Activated CD4-positive, alpha-beta T cell treated with anti-CD3 and anti-CD28 coated beads, Interleukin-2, Interleukin-6, amounts not matched to agents 100 ng/mL and 50 ng/mL, durations not matched to agents 16 hours and 8 hours (primary cell): ENCODE measurements at places on chromosomes 4 and X.

- no peak for DNase-seq
These were observed 41.7 kb upstream of the FAM9C start for GRCh38 chrX:13086076-13086475.

- DNase-seq = no peak
These were observed 1021.2 kb downstream of the PCDH7 start for GRCh38 chr4:31741326-31741725.

- DNase-seq = no peak
These were observed 104.6 kb upstream of the MXRA5 start for GRCh38 chrX:3450881-3451570.

GRCh38 chr4:47057991-47058390, 26.6 kb downstream of the GABRB1 start:
- DNase-seq = no peak

DNA sequence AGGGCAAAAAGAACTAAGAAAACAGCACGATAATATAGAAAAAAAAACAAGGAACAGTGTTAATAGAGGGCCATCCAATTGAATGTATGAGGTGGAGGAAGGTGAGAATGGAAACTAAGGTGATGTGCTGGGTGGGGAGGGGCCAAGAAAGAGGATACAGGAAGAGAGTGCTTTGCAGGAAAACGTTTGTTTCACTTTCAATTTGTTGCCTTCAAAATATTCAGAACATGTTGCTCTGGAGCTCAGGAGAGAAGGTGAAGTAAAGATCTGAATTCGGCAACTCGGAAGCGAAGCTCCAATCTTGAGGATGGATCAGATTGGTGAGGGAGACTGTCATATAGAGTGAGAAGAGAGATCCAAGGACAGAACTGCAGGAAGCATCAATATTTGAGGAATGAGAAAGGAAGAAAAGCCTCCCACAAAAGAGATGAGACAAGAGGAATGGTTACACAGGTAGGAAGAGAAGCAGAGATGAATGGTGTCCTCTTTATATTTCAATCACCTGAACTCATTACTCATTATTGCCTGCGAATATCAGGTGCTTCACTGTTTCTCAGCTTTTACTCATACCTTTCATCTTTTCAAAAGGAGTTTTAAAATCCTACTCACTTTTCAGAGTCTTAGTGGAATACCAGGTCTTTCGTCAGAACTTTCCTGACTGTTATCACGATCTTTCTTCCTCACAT, 14.7 kb upstream of the SEC24D start:
- DNase-seq = peak; percentile 56

GRCh38 chr4:172392741-172393140, 579.5 kb downstream of the GALNTL6 start:
- no peak for DNase-seq

- DNase-seq = no peak
These were observed 146.3 kb upstream of the STX18 start for GRCh38 chr4:4687935-4688727.

GRCh38 chr4:139988863-139989765, 164.9 kb downstream of the MAML3 start:
- peak; percentile 37 for DNase-seq

- no peak for DNase-seq
These were observed 42.4 kb downstream of the PDGFRA start for GRCh38 chr4:54271464-54271863.

GRCh38 chrX:8724300-8724699, 7.6 kb downstream of the ANOS1 start:
- DNase-seq = peak; percentile 3

- no peak for DNase-seq
These were observed 5.7 kb downstream of the FAM120C start for GRCh38 chrX:54177306-54177705.

DNA sequence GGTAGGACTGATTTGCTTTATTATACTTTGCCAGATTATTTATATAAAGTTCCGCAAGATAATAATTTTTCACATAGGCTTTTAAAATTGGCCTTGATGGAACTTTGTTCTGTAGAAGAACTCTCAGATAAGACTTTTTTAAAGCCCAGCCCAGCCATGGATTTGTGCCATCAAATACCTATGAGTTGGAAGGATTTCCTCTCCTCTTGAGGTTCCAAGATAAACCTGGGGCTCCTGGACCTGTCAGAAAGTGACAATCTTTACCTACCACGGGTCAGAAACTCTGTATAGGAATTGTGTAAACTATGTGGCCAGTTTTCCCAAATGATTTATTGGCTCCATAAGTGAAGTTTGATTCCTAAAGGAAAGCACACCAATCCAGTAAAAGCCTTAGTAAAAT, 271.9 kb upstream of the GRID2 start:
- no peak for DNase-seq

DNA sequence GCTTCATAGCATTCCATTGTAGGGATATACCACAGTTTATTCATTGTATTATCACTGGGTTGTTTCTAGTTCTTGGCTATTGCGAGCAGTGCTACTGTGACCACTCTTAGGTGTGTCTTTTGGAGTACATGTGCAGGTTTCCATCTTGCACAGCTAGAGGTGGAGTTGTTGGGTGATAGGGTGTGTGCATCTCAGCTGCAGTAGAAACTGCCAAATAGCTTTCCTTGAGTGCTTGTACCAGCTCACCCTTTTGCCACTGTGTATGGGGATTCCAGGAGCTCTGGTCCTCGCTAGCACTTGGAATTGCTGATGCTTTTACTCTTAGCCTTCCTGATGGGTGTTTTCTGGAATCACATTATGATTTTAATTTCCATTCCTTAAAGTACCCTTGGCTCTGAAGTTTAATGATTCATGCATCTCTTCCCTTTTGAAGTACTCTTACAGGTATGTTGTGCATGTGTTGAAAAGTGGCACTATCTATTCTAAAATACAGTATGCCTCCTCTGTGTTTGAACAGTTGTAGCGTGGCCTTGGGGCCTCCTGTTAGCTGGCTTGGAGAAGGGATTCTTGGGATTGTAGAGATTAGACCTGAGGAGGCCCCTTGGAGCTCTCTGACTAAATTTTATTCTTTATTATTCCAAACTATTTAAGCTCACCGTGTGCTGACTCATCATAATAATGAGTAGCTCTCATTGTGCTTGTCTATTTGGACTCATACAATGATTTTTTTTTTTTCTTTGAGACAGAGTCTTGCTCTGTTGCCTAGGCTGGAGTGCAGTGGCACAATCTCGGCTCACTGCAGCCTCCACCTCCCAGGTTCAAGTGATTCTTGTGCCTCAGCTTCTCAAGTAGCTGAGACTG, 38.4 kb downstream of the HTT start:
- no peak for DNase-seq

- DNase-seq = no peak
These were observed 39.3 kb upstream of the MXD4 start for GRCh38 chr4:2301225-2301642.

DNA sequence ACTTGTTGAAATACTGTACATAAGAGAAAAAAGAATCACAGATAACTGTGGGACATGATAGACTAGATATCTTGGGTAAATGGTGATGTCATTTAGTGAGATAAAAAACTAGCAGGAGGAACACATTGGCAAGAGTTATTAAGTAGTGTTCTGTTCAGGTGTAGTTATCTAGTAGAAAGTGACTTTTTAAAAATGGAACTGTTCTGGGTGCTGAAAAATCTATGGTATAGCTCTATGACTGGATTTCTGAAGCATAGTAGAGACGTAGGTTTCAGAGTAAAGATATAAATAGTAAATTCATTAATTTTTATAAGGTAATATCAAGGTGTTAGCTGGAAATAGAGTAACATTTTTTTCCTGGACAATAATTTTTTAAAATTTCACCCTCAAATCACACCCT, 225.1 kb upstream of the UGT8 start:
- no peak for DNase-seq

DNA sequence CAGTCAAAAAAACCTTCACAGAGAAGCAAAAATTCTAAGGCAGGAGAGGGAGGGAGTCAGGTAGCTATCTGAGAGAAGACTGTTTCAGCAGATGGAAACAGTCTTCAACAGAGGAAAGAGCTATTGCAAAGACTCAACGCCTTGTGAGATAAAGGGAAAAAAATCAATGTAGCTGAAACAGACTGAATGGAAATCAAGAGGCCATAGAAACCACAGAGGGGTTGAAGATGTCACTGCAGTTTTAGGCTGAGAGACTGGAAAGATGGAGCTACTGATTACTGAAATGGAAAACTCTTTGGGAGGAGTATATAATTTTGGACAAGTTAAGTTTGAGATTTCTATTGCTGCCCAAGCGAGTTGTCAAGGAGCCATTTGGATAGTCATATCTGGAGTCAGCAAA, 28.4 kb upstream of the CXCL8 start:
- no peak for DNase-seq

- peak; percentile 83 for DNase-seq
These were observed 4.9 kb downstream of the PRDM8 start for GRCh38 chr4:80202190-80202711.

DNA sequence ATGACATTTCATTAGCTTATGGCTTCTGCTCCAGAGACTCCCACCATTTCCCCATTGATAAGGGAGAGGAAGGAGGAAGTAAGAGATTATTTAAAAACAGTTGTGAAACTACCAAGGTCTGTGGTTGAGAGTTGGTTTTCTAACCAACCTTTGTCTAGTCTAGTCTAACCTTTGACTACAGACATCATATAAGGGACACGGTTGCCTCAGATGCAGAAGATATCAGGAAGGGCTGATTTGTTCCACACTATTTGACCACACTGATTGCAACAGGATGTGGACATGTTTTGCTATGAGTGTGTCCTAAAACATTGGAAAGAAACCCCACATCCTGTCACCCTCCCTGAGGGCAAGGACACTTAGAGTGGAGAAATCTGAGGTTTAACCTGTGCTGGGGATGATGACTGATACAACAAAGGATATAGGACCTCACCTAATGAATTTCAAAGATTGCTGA, 53.0 kb downstream of the COQ2 start:
- DNase-seq = peak; percentile 80

GRCh38 chrX:17441965-17442364, 67.0 kb downstream of the NHS start:
- no peak for DNase-seq

- DNase-seq = no peak
These were observed 78.6 kb upstream of the STOX2 start for GRCh38 chr4:183826461-183826860.

DNA sequence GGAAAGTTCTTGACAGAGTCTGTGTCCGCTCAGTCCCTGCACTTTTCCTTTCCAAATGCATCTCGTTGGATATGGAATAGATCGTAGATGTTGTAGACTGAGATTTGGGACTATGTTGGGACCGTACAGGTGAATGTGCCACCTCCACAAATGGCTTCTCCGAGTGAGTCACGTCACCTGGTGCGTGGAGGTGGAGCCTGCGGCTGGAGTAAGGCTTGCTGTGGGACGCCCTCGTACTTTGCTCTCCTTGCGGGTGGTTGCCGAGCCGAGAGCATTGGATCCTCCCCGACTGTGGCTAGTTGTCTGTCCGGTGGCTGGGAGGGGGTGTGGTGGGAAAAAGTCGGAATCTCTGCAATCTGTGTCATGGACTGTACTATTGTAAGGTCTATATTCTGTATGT, 60.5 kb downstream of the NELFA start:
- DNase-seq = no peak

DNA sequence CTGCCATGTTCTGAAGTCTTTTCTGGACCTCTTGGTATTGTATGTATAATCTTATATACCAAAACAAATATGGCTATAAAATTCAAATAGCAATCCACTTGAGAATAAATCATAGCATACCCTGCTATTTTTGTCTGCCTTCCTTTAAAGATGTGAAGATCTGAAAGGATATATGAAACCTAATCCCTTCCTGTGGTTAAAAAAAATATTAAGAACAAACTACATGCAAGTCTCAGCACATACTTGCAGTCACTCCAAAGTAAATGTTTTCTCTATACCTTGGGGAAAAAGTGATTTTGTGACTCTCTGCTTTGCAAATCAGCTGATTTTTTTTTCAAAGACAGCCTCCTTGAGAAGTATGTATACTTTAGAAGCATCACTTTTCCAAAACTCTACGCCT, 322.9 kb downstream of the ANKRD50 start:
- DNase-seq = no peak

DNA sequence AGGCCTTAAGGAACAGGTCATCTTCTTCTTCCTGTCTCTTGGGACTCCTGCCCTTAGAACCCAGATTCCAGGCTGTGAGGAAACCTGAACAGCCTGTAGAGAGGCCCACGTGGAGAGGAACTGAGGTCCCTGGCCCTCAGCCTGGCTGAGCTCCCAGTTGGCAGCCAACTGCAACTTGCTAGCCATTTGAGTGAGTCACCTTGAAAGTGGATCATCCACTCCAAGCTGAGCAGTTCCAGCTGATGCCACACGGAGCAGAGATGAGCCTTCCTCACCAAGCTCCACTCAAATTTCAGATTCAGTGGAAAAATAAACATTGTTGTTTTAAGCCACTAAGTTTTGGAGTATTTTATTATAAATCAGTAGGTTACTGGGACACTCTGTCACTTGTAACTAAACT, 392.5 kb downstream of the BCOR start:
- DNase-seq = no peak

DNA sequence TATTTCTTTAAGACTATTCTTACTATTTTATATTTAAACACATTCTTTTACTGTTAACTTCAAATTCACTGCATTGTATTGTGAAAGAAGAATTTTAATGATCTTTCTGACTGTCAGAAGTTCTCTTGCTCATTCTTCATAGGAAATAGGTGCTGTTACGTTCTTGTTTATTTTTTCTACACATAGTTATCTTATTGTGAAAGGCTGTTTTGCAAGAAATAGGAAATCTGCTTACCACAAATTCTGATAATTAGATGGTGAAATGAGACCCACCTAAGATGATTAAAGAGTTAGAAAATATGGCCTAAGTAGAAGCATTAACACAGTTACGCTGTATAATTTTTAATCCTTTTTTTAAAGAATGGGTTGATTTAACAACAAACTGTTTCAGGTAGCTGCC, 316.1 kb upstream of the ZFP42 start:
- DNase-seq = no peak

- no peak for DNase-seq
These were observed 1.3 kb downstream of the TMEM165 start for GRCh38 chr4:55397126-55397436.

DNA sequence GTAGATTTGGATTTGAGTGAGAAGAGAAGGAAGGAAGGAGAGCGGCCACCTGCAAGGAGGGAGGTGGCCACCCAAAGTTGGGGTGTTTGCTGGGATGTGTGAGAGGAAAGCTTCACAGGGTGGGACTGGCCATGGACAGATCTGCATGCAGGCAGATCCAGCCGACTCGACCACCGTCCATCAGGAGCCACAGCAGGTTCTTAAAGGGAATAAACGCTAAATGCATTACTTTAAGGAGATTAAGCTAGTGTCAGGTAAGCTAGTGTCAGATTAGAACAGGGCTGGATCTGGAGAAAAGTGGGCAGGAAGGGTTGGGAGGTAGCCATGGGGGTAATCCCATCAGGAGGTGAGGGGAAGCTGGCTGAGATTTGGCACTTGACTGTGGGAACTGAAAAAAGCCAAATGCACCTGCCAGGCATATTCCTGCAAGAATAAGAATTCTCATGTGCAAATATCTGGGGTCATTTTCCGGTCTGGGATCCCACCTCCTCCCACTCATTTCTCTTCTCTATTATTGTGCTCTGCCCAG, 79.6 kb downstream of the MGST2 start:
- no peak for DNase-seq

DNA sequence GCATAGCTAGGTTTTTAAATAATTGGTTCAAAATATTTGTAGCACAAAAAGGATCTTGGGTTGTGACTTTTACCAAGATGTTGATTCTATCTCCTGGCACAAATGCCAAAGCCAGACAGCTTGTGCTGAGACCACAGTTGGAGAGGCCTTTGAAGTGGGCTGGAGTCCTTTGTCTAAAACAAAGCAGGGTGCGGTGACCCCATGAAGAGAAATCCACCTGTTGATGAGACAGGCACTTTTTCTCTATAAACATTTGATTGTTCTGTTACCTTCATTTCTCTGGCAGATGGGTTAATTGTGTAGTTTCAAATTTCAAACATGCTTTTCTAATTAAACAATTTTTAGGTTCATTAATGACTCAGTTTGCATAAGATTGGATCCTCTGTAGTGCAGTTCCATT, 56.7 kb downstream of the STOX2 start:
- no peak for DNase-seq
